ENCODE measurements at places on chromosomes 1 and 21.
A peak's percentile ranks its signal among the peaks of the same experiment; 100 is the strongest.

DNA sequence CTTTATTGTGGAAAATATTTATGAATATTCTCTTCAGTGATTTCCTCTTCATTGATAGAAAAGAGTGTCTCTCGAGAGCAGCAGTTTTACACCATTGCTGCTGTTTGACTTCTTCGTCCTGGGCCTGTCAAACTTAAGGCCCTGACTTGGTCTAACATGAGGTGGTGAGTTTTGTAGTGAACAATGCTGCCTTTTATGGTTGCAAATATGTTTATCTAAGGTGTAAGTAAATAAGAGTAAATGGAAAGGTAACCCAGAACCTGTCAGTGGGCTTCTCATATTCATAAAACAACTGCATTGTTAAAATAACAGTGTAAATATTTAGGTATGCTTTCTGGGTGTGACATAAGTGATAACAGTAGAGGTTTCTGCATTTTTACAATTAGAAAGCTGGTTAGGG is 62.8 kb upstream of the SCCPDH start:
- DNase-seq: no peak

DNA sequence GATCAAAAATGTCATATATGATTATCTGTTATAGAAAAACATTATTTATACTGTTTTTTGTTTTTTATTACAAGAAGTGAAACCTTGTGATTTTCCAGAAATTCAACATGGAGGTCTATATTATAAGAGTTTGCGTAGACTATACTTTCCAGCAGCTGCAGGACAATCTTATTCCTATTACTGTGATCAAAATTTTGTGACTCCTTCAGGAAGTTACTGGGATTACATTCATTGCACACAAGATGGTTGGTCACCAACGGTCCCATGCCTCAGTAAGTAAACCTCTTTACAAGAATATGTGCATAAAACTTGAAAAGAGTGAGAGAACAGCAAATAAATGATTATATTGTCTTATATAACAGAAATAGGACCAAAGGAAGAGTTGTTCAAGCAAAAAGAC is 14.5 kb downstream of the CFHR4 start:
- DNase-seq: no peak

DNA sequence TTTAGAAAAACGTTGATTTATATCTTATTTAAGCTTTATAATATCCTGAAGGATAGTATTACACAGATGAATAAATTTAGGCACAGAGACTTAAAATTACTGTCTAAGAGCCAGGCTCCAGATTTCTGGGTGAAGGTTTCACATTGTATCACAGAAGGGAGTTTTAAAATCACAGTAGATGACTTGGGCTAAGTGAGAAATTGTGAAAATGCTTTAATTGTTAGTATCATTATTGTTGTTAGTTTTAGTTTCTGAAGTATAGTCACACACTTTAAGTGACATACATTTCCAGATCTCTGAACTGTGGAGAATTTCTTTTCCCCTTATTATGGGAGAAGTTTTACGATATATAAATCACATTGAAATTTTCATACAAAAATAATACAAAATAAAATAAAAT is 83.5 kb downstream of the NDUFS5 start:
- DNase-seq: no peak

GRCh38 chr1:180953291-180954004 is 40.8 kb downstream of the KIAA1614 start:
- DNase-seq: peak; percentile 34

- no peak for DNase-seq
These were observed 200.3 kb downstream of the DSCAM start for GRCh38 chr21:40646651-40647050.

DNA sequence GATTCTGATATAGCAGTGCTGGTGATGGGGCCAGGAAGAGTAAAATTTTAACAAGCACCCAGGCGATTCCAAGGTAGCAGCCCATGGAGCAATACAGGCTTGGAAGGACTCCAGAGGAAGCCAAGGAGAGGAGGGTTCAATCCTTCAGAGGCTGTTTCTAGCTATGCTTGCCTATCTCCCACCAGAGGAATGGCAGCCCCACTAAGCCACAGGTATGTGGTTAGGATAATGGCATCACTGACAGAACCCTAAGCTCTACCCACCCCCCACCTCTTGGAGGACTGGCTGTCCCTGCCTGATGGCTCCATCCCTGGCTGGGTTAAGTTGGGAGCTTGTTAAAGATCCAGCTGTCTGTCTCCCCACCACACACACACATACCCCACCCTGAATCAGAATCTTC is 19.3 kb upstream of the PTAFR start:
- peak; percentile 17 for DNase-seq

DNA sequence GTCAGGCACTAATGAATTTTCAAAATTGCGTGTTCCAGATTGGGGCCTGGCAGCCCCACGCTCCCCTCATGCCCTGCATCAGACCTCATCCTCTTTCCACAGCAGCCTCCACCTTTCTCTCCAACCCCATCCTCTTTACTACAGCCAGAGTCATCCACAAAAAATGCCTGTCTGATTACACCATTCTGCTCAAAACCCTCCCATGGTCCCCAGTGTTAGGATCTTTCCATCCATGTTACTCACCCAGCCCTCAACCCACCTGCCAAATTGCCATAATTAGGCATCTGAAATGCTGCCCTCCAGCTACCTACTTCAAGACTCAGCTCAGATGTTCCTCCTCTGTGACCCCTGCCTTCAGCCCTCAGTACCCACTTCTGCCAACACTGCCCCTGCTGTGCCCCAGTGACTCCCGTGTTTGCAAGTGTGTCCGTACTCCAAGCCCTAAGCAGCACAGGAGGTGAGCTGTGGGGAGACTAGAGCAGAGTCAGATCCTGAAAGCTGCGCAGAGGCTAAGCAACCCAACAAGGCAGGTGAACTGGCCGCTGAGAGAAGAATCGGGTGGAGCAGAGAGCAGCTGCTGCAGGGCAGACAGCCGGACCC is 715 bp upstream of the ARTN start:
- peak; percentile 87 for DNase-seq

DNA sequence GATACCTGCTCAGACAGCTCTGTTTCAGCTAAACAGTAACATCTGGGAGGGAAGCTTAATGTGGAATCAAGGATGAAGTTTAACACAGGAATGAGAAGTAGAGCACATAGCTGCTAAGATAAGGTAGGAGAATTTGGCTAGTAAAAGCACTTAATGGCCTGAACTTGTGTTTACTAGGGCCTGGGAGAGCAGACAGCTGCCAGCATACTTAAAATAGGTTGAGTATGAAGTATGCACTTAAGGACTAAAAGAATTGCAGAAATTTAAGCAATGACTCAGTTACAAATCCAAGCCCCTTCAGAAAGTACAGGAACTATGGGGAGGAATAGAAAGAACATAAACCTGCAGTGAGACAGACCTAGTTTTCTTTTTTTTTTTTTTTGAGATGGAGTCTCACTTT is 53.0 kb downstream of the BACH1 start:
- DNase-seq: peak; percentile 43

DNA sequence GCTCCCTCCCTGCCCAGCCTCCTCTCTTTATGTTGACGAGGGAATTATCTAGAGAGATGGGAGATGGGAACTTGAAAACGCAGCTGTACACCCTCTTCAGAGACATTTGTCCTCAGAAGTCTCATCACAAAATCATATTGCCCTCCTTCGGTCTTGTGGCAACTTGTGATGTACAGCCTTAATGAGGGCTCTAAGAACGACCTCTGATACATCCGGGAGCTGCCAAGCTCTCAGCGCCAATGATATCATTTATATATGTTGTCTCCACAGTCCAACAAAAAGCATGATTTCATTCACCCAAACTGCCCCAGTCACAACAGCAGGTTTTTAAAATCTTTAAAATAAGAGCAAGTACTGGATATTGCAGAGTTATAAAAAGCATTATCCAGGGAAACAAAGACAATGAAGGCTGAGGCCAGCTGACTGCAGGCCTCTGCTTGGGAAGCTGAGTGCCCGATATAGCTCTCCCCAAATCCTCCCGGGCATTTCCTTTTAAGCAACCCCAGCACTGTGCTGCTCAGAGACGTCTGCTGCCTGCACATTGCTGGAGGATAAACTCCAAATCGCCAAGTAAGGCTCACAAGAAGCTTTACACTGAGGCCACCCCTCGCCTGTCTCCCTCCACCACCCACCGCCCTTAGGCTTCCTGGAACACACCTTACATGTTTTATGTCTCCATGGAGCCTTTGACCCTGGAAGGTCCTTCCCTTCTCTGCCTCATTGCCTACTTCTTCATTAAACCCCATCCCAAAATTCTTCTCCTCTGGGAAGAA is 236.1 kb downstream of the C1orf94 start:
- no peak for DNase-seq

GRCh38 chr21:30337772-30338171 is 278 bp upstream of the KRTAP27-1 start:
- no peak for DNase-seq

DNA sequence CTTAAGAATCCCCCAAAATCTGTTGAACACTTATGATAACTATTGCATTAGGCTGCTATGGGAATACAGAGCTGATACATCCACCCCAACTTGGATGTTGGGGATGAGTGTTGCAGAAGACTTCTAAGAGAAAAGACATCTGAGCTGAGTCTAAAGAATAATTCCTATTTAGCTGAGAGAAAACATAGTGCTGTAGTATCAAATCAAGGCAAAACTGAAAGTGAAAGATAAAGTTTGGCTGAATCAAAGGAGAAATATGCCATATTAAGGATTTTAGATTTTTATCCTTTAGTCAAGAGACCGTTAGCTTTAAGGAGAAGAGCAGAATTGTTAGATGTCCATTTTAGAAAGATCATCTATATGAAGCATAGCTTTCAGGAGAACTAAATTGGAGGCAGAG is 726.9 kb upstream of the PTBP2 start:
- DNase-seq: peak; percentile 1

GRCh38 chr1:1630191-1630964 is 1.6 kb upstream of the MMP23B start:
- DNase-seq: no peak

GRCh38 chr1:69421286-69421685 is 146.4 kb upstream of the LRRC7 start:
- DNase-seq: peak; percentile 76

DNA sequence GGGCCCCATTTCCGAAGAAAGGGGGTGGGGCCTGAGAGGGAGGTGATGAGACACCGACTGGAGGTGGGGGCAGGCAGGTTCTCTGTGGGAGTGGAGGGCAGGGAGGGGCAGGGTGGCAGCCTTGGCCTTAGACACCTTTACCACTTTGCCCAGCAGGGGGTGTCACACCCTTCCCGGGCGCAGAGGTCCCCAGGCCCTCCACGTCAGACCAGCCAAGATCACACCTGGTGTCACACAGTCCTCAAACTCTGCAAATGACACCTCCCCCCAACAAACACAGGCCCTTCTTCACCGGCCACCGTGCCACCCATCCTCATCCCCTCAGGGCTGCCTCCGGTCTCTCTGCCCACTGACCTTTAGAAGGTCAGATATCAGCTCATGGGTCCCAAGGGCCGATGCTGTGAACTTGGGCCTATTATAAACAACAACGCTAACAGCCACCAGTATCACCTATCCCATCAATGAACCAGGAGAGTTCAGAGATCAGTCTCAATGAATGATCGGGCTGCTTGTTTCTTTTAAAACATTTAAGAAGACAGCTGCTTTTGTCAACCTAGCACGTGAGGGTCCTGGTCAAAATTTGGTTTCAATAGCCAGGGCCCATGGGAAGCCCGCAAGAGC is 103.9 kb downstream of the CASZ1 start:
- DNase-seq: peak; percentile 27

GRCh38 chr1:31626223-31627207 is 9.0 kb downstream of the HCRTR1 start:
- peak; percentile 23 for DNase-seq
